ENCODE measurements at places on chromosomes 5 and 9. TPM values are rescaled to one million over a fixed set of nuclear protein-coding genes. Genes with fewer than 3 reads are reported as not detected.

The PRRT1B gene
- not detected for total RNA-seq

The CCL27 gene
- total RNA-seq, result not detected

The C9orf153 gene
- not detected for total RNA-seq

The MCCC2 gene
- 24.3 TPM for total RNA-seq

The FUBP3 gene
- 61.2 TPM for total RNA-seq

Measured in chondrocyte (in vitro differentiated cells).